ENCODE measurements at places on chromosomes 2 and 18. TPM values are rescaled to one million over a fixed set of nuclear protein-coding genes. Genes with fewer than 3 reads are reported as not detected.

KCNG3 gene
- not detected for total RNA-seq

PSMD1 gene
- 84.6 TPM for total RNA-seq

ZBTB7C gene
- 4.2 TPM for total RNA-seq

CFAP65 gene
- not detected for total RNA-seq

ASPRV1 gene
- total RNA-seq, result 1.2 TPM

DUSP2 gene
- 2.4 TPM for total RNA-seq

RAB17 gene
- total RNA-seq, result 2.4 TPM

DNA sequence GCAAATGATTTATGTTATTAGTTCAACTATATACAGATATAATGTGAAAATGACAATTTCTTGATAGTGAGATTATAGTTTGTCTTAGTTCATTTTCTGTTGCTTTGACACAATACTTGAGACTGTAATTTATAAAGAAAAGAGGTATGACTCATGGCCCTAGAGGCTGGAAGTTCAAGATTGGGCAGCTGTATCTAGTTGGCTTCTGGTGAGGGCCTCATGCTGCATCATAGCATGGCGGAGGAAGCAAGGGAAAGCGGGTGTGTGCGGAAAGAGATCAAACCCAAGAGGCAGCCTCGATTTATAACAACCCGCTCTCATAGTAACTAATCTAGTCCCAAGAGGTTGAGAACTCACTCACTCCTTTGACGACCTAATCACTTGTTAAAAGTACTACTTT is 11.4 kb downstream of the PLEKHA3 start:
- no peak for DNase-seq

DNA sequence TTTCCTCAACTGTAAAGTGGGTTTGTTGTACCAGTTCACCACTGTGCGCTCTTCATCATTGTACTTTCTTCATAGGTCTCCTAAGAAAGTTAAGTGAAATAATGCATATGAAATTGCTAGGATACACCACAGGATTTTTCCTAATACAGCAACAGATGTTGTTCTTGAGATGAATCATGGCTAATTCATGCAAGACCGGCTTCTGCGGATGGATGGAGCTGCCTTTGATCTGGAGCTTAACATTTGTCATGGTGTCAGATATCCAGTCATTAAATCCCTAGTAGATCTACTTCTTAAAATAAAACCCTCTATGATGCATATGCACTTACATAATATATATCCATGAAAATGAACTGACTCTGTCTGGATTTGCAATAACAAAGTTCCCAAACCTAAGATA is 114.1 kb downstream of the COL6A3 start:
- DNase-seq, result no peak

DNA sequence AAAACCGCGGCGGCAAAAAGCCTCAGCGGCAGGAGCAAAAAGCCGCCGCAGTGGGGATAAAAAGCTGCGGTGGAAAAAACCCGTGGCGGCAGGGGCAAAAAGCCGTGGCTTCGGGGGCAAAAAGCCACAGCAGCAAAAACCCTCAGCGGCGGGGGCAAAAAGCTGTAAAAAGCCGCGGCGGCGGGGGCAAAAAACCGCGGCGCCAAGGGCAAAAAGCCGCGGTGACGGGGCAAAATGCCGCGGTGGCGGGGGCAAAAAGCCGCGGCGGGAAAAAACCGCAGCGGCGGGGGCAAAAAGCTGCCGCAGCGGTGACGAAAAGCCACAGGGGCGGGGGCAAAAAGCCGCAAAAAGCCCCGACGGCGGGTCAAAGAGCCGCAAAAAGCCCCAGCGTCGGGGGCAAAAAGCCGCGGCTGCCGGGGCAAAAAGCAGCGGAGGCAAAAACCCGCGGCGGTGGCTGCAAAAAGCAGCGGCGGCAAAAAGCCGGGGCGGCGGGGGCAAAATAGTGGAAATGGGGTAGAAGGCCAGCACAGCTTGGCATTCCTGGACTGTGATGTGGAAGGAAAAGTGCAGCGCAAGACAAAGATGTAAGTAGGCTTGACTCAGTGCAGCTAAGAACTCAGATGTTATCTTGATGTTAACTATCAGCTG is 151.8 kb downstream of the ANKRD30BL start:
- peak; percentile 7 for DNase-seq

- no peak for DNase-seq
Observed at GRCh38 chr2:43458014-43458628, 137.7 kb downstream of the THADA start.

GRCh38 chr18:12397254-12397653 is 10.5 kb upstream of the PRELID3A start:
- DNase-seq, result no peak

- no peak for DNase-seq
Observed at GRCh38 chr2:168559187-168559586, 103.1 kb downstream of the CERS6 start.

DNA sequence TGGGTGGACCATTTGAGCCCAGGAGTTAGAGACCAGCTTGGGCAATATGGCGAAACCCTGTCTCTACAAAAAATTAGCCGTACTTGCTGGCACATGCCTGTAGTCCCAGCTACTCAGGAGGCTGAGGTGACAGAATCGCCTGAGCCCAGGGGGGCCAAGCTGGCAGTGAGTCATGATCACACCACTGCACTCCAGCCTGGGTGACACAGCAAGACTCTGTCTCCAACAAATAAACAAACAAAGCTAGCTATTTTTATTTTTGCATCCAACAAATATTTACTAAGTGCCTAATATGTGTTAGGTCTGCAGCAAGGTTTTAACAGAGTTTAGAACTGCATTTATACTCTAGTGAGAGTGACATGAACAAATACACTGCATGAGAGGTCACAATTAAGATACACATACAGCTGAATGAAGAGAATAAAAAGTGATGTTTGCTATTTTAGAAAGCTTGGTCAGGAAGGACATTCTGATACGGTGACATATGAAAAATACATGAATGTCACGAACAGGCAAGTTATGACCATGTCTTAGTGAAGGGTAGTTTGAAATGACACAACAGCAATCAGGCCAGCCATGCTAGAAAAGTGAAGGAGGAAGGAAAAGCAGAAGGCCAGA is 83.2 kb upstream of the FRZB start:
- peak; percentile 46 for DNase-seq

GRCh38 chr2:152508446-152508845 is 173.5 kb downstream of the FMNL2 start:
- no peak for DNase-seq

- DNase-seq, result no peak
Observed at GRCh38 chr2:219939647-219940046, 312.2 kb downstream of the SLC4A3 start.

- DNase-seq, result no peak
Observed at GRCh38 chr2:82494739-82495138, 1964.3 kb downstream of the SUCLG1 start.

GRCh38 chr2:203894262-203894661 is 26.7 kb downstream of the CTLA4 start:
- DNase-seq, result no peak

DNA sequence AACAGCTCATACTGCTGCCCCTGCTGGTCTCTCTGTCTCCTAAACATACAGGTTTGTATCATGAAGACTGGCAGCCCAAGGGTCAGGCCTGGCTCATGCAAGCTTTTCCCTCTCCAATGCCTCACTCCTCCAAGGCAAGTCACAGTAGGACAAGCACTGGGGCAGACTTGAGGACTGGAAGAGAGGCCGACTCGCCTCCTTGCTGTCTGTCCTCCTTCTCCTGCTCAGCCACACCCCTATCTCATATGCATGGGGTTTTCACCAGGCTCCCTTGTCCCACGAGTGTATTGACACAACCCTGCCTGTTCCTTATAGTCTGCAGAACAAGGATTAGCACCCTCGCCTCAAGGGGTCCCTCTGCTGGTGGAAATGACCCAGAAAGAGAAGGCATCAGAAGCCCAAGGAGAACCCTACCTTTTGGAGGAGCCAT is 223.7 kb downstream of the SOX11 start:
- DNase-seq, result no peak

DNA sequence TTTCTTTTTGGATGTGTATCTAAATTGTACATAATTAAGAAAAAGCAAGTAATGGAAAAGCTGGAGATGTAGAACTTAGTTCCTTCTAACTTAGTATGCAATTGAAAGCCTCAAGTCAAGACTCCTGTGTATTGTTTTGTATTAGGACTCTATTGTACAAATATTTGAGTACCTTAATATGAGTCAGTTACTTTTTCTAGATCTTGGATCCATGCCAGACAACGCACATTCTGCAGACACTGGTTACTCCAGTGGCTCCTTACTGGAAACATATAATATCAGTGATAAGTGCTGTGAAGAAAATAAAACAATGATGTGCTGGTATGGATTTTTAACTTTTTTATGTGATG is 1.5 kb downstream of the SLC39A10 start:
- no peak for DNase-seq

All from left cardiac atrium (tissue), 4 donors.